ENCODE measurements at places on chromosomes 3 and 15.

DNA sequence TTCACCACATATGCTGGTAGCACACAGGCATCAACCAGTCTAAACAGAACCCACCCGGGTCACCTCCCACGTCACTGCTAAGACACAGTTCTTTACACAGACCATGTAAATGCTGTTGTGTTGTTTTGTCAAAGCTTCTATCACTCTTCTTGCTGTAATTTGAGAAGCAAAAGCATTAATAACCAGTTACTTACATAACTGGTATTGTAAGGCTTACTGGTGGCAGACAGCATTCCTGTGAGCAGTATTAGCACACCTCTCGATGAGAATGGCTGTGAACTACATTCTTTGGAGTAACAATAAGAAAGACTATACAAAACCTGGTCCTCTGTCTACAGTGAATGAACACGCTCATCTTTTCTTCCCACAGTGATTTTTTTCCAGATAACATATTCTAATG is 479.2 kb downstream of the LPP start:
- DNase-seq: no peak

DNA sequence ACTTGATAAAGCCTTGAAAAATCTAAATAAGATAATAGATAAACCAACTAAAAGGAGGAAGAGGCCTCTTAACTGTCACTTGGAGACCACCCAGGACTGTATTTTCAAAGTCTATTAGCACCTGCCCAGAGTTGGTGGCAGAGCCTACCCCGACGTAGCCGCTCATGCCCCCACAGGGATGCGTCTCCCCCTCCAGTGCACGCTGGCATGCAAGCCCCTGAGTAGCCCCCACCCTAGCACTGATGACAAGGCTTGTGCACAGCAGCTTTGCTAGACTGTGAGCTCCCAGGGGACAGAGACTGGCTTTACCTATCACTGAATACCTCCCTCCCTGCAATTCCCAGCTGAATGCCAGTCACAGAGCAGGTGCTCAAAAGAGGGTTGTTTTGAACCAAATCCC is 54.1 kb upstream of the HES1 start:
- DNase-seq: no peak

DNA sequence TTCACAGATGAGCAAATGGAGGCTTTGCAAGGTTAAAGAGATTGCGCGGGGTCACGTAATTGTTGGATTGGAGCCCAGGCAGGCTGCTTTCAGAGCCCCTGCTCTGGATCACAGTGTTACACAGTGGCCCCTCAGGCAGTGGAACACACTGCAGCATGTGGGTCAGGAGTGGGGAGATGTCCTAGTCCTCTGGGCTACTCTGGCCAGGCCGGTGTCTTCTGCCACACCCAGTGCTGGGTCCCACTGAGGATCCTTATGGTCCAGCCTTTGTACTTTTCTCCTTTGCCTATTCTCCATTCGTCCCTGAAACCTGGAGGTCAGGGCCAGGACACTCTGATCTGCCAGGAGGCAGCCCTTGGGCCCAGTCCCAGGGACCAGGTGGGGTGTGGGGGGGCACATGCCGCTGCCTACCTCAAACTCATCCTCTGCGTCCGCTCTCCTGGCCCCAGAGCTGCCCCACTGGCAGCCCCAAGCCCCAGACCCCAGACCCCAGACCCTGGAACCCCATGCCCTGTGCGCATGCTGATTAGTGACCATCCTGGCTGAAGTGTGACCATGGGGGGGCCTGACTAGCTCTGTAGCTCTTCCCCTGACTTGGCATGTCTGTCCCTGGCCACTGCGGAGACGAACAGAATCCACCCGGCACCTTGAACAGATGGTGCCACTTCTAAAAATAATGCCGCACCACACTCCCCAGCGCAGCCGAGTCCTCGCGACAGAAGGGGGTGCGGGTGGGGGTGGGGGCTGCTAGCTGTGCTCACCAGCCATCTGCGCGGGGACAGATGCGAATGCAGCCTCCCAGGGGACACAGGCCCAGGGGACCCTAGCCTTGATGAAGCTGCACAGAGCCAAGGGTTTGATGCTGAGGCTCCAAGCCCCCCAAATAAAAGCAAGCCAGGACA is 41.6 kb downstream of the ATP2B2 start:
- peak; percentile 76 for DNase-seq

DNA sequence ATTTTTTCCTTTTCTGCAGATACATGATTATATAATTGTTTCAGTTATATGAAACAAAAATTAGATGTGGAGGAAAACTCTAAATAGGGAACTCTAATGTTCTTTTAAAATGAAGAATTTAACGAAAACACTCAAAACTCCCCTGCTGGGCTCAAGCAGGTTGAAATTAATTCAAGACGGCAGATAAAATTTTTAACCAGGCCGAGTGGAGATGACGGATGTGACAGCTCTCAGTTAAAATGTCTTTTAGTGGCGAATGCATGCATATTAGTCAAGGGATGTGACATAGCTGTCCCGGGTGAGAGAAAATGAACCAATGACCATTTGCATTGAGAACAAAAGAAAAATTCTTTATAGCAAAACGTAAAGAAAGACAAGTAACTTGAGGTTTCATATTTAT is 110.1 kb downstream of the ROBO2 start:
- DNase-seq: no peak

DNA sequence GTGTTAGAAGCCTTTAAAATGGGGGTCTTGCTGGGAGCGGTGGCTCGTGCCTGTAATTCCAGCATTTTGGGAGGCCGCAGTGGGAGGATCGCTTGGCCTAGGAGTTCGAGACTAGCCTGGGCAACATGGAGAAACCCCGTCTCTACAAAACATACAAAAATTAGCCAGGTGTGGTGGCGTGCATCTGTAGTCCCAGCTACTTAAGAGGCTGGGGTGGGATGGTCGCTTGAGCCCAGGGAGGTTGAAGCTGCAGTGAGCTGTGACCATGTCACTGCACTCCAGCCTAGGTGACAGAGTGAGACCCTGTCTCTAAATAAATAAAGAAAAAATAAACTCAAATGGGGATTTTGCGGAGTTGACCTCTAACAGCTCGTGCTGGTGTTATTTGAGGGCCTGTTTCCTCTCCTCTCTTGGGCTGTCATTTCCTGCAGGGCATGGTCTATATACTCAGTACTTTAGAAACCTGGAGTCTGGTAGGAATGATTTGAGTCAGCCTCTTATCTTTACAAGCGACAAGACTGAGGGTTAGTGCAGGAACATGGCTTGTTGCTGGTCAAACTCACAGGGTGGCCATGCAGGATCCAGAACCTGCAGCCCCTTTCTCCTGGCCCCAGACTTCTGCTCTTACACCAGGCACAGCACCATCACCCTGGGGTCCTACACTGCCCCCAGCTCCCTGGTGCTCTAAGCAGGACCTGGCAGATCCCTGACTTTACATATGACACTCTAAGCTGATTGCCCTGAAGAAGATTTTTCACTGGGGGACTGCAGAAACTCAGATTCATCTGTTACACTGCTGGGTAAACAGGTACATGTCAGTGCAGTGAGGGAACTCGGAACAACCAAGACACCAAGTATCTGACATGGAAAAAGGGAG is 15.1 kb downstream of the EHD4 start:
- DNase-seq: no peak

- no peak for DNase-seq
Observed at GRCh38 chr3:182786564-182787196, 6.6 kb upstream of the ATP11B start.

DNA sequence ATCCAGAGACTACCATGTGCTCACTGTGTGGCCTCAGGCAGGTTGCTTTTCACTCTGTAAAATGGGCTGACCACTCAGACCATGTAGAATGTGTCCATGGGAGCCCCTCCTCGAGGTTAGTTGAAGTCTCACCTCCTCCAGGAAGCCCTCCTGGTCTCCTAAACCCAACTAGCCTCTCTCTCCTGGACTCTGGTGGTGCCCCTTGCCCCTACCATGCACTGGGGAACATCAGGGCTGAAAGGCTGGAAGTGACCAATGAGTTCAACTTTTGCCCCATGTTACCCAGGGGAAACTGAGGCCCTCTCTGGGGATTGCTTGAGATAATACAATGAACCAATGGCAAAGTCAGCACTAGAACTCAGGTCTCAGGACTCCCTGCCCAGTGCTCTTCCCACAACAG is 69.2 kb upstream of the SLC6A6 start:
- DNase-seq: no peak

GRCh38 chr3:73608456-73609314 is 16.1 kb downstream of the PDZRN3 start:
- no peak for DNase-seq

GRCh38 chr3:42056840-42057239 is 34.3 kb upstream of the TRAK1 start:
- DNase-seq: no peak

DNA sequence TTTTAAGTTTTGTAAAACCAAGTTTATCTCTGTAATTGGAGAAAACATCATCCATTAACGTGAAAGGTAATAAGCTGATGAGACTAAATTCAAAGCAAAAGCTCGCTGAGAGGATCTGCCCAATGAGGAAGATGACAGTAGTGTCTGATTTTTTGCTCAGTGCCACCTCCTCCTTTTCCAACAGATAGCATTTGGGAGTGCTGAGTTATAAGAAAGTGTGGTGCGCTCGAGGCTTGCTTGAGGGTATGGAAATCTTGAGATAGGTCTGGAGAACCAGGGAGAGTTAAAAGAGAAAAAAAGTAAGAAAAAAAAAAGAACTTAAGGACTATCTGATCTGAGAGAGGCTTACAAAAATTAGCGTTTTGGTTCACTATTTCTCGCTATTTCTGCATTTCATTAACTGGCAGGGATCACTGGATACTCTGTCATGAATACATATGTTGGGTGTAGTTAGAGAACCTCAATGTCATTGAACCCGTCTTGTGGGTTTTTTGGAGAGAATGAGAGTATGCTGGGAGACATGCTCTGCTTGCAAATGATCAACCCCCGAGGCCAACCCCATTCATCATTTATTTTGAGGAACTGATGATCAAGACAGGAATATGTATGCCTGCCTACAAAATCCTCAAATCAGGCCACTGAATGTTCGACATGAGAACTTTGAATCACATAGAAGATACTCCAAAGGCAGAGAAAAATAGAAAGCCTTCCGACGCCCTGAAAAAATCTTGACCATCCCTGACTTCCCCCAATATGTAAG is 973 bp upstream of the USP13 start:
- peak; percentile 64 for DNase-seq

DNA sequence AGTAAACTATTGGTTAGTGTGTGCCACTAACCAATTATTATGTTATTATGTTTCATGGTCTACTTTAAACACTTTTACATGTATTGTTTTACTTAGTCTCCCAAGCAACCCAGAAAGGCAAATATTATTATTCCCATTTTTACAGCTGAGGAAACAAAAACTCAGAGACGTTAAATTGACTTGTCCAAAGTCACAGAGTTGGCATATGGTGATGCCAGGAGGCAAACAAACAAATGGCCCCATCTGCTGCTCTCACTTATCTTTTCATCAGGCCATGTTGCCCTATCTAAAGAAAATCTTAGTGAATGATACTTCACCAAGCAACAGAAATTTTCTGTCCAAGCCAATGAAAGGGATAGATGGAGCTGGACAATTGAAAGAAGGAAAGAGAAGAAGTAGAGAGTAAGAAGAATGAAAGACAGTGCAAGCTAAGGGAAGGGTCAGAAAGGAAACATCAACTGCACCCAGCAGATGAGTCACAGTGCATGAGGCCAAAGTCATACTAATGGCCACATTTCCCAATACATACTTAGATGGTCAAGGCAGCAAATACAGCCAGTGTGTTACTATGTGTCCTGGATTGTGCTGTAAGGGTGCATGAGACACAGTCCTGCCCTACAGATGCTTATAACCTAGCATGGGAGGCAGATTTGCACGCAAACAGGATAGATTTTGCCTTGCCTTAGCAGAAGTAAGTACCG is 266.9 kb downstream of the KCNMB2 start:
- DNase-seq: no peak

GRCh38 chr3:111618945-111619344 is 23.8 kb upstream of the ZBED2 start:
- no peak for DNase-seq

DNA sequence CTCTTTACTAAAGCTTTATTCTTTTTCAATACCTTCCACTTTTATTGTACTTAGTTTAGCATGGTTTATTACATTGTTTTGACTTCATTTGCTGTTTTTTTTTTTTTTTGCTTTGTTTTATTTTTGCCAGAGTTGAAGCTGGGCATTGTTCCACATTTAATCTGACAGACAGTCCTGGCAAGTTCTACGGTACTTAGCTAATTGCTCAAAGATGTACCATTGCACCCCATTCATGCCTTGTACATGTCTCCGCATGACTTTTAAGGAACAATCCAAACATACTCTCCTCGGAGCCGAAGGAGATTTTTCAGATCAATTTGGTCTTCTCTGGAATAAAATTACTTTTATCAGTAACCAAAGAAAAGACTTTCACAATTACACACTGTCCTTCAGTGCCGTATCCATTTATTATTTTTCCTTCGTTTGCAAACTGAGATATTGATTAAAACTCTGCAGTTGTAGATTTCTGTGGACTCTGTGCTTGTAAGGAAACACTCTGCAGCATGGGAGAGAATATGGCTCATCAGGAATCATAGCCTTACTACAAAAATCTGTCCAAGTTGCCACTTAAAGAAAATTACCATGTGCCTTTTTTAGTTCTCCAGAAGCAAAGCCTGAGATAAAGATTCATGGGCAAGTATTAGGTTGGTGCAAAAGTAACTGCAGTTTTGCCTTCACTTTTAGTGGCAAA is 952.0 kb downstream of the AGBL1 start:
- DNase-seq: no peak

DNA sequence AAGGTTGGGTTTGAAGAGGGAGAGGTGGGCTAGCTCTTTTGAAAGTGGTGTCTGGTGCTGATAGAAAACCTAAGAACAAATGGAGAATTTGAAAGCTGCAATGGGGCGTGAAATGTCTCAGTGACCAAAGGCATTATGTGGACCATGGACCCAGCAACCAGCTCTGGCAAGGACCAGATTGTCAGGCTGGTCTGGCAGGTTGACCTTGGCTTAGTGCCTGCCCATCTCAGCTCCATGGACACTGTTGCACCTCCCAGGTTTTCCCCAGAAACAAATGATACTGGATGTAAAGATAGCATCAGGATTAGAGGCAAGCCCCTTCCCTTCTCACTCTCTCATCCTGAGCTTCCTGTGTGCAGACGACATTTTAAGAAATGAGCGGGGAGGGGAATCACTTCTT is 302.9 kb upstream of the LRRFIP2 start:
- no peak for DNase-seq

DNA sequence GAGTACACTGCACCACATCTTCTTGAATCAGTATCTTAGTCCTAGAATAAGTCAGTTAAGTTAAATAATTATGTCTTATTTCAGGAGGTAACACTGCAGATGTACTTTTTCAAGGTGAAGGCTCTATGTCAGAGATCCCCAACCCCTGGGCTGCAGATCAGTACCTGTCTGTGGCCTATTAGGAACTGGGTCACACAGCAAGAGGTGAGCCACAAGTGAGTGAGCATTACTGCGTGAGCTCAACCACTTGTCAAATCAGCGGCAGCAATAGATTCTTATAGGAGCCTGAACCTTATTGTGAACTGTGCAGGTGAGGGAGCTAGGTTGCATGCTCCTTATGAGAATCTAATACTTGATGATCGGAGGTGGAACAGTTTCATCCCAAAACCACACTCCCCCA is 851.9 kb upstream of the ALCAM start:
- DNase-seq: no peak

DNA sequence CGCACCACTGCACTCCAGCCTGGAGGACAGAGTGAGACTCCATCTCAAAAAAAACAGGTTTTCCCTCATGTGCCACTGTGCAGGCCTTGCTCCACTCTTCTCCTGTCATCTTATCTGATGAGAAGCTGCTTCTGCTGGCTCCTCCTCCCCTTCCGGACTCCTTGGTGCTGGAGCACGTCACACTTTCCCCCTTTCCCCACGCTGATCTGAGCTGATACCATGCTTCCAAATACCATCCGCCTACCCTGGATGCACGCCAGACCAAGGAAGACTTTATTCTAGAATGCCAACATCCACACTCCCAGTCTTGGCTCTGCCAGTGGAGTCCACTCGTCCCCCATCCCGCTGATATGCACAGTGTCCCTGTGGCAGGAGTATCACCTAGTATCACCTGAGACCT is 31.3 kb downstream of the HOMER2 start:
- no peak for DNase-seq
